ENCODE measurements at places on chromosomes 2 and 18.

DNA sequence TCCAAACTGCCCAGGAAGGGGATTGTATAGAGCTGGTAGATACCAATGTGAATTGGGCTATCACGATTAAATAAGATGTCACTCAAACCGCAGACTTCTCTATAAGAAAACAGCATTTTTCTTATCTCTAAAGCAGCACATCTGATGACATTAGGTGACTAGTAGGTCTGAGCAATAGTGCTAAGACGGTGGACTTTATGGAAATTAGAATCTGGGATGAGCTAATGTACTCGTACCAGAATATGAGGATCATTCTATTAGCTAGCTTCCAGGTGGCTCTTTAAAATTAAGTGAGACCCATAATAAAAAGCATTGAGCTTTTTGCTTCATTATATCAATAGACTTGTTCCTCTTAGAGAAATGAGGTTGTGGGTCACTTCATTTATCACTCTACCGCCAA is 130.0 kb upstream of the MC4R start:
- DNase-seq: no peak

DNA sequence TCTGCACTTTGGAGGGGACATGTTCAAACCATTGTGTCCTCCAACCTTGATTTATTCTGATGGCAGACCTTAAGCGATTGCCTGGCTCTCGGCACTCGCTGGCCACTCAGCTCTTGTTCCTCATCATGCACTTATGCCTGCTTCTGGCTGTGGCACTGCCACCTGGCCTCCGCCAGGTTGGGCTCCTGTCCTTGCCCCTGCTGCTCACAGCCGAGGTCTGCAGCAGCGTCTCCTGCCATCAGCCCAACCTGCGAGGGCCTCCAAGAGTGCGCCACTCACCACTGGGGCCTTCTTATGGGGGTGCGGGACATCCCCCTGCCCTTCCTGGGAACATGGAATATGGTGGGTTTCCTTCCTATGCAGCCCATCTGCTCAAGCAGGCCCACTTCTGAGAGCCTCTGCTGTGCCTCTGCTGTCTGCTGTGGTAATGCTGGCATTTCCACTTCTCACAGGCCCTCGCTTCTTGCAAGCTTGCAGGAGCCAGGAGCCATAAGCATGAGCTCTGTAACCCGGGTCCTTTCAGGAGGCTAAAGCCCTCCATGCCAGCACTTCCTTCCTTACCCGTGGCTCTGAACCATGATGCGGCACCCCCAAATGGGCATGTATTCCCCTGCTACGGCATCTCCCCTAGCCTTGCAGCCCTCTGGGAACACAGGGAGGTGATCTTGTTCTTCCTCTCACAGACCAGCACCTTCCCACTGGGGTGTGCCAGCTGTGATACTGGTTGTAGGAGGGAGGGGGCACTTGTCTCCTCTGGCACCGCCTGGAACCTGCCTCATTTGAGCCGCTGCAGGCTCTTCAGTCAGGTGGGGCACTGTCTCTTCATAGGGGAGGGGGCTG is 58.6 kb upstream of the HS6ST1 start:
- DNase-seq: no peak

GRCh38 chr2:23418461-23418911 is 33.5 kb downstream of the KLHL29 start:
- no peak for DNase-seq

GRCh38 chr2:222433332-222434173 is 9.2 kb downstream of the SGPP2 start:
- no peak for DNase-seq

- no peak for DNase-seq
Observed at GRCh38 chr2:20939931-20940795, 103.7 kb downstream of the APOB start.

DNA sequence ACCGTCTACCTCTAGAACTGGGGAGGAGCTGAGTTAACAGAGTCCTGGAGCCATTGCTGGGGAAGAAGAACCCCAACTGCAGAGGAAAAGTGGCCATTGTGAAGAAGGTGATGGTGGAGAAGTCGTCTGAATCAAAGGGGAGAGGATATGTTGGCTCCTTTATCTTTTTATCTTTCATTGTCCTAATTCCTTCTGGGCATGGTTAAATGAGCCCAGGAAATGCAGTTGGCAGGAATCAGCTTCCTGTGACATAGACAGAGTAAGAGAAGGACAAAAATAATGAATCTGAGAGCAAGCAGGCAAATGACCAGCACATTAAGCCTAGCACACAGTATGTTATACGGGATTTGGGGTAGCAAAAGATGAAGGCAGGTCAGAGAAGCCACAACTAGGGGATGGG is 16.0 kb upstream of the ACTR3 start:
- DNase-seq: no peak

Data from NCI-H187 treated with DMSO at 0.1 percent for 48 hours (cell line).